GM10248 (cell line): ENCODE measurements at places on chromosomes 16 and 17.

DNA sequence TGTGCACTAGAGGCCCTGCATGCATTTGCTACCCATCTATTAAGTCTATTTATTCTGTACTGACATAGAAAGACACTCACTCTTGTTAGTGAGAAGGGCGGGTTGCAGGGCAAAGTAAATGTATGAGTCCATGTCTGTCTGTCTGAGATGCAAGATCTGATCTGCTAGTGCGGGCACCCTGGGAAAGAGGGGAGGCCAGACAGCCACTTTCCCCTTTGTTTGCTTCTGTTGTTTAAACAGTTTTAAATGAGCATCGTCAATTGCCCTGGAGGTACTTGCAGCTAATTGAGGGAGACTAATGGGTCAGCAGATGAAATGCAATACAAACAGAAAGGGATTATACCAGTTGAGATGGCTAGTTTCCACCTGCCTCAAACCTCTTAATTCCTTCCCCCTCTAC, 24.9 kb downstream of the SCNN1G start:
- no peak for DNase-seq

- no peak for DNase-seq
Observed at GRCh38 chr16:24729951-24730815, 732 bp downstream of the TNRC6A start.

DNA sequence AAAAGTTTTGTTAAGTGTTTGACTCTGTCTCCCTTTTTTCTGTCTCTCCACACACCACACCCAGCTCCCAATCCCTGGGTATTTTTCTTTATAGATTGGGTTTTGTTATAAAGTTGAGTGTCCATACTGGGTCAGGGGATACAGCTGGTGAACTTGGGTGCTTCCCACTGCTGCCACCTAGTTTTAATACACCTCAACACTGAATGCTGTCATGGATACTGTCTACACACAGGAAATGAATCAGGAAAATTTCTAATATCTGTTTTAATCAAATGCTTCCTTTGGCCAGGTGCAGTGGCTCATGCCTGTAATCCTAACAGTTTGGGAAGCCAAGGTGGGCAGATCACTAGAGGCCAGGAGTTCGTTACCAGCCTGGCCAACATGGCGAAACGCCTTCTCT, 5.3 kb upstream of the TAOK1 start:
- no peak for DNase-seq

DNA sequence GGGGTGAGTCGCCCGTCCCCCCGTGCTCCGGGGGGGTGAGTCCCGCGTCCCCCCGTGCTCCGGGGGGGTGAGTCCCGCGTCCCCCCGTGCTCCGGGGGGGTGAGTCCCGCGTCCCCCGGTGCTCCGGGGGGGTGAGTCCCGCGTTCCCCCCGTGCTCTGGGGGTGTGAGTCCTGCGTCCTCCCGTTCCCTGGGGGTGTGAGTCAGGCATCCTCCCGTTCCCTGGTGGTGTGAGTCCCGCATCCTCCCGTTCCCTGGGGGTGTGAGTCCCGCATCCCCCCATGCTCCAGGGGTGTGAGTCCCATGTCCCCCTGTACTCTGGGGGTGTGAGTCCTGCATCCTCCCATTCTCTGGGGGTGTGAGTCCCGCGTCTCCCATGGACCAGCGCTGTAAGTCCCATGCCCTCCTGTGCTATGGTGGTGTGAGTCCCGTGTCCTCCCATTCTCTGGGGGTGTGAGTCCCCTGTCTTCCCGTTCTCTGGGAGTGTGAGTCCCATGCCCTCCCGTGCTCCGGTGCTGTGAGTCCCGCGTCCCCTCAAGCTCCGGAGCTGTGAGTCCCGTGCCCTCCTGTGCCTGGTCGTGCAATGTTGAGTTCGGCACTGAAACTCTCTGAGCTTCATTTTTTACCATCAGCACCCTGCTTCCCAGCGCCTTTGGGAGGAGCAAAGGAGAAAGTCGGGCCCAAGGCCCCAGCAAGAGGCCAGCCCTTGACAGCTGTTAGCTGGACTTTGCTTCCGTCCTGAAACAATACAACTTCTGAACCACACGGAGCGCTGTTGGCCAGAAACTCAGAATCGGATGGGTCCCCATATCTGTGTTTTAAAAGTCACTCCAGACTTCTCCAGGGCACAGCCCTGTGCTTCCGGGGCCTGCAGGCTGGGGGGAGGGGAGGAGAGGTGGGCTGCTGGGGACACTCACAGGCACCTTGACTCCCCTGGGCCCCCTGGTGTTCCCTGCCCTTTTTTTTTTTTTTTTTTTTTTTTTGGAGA, 11.5 kb upstream of the ZC3H18 start:
- DNase-seq = no peak

- no peak for DNase-seq
Observed at GRCh38 chr17:48244814-48245213, 137.2 kb downstream of the SNX11 start.

- no peak for DNase-seq
Observed at GRCh38 chr17:57375770-57376225, 119.5 kb downstream of the MSI2 start.

DNA sequence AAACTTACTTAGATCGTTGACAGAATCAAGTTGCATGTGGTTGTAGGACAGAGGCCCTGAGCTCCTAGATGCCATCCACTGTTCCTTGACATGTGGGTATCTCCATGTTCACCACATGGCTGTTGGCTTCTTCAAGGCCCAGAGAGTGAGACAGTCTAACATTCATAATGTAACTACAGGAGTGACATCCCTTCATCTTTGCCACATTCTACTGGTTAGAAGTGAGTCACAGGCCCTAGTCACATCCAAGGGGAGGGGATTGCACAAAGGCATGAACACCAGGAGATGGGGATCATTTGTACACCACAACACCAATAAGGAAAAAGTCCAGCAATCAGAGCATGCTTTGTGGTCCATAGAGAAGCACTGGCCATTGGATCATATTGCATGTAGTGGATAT, 56.6 kb downstream of the WSCD1 start:
- no peak for DNase-seq

DNA sequence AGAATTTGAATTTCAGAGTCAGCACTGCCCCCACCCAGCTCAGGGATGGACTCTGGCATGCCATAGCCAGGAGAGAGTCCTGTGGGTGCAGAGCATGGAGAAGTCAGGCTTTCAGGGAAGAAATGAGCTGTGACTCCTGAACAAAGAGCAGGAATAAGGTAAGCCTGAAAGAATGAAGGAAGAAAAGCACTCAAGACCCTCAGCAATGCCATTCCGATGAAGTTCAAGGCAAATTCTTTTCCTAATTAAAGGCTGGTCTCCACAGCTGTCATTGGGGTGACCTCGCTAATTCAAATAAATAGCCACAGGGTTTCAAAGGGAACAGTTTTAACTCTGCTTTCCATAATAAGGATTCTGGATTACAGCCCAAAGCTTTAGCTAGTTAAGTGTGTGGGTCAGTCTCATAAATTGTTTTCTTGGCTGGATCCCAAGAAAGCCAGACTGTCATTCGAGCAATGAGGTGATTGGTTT, 31.7 kb downstream of the TOM1L2 start:
- no peak for DNase-seq
